ENCODE measurements at places on chromosomes 3 and 15. TPM values are rescaled to one million over a fixed set of nuclear protein-coding genes. Genes with fewer than 3 reads are reported as not detected.

DAPK2 gene
- total RNA-seq = 10.6 TPM

CLDN18 gene
- total RNA-seq = 7.3 TPM

DNA sequence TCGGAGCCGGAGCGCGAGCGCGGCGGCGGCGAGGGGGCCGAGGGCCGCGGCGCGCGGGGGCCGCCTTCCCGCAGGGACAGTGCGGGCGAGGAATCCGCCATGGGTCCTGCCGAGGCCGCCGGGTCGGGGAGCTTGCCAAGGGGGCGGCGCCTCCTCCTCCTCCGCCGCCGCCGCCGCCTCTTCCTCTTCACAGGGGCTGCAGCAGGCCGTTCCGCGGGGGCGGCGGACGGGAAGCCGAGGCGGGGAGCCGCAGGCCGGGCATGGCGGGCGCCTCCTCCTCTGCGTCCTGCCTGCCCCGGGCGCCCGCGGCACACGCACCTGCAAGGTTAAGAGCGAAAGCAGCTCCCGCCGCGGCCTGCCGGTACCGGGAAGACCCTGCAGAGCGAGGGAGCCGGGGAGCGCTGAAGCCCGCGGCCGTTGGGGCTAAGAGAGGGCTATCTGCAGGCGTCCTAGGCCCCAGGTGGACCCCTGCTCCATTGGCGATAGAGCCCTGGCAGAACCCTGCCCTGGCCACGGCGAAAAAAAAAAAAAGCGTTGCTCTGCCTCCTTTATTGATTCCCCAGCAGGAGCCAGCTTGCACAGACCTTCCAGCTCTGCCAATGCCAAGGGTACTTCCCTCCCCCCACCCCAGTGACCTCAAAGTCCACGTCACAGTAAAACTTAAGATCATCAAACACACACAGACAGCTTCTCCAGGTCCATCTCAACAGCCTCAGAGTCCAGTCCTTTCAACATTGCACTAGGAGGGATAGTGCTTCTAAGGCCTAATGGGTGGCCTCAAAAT is at the start of gene LYSMD2:
Gene LYSMD2 (minus strand): TSS at position 134 of the 784 bp plus-strand sequence. CDS start 33 bp downstream, at position 101.
- DNase-seq = no peak

- DNase-seq = no peak
Measured at GRCh38 chr3:103055021-103055520, 620.3 kb downstream of the ZPLD1 start.

DNA sequence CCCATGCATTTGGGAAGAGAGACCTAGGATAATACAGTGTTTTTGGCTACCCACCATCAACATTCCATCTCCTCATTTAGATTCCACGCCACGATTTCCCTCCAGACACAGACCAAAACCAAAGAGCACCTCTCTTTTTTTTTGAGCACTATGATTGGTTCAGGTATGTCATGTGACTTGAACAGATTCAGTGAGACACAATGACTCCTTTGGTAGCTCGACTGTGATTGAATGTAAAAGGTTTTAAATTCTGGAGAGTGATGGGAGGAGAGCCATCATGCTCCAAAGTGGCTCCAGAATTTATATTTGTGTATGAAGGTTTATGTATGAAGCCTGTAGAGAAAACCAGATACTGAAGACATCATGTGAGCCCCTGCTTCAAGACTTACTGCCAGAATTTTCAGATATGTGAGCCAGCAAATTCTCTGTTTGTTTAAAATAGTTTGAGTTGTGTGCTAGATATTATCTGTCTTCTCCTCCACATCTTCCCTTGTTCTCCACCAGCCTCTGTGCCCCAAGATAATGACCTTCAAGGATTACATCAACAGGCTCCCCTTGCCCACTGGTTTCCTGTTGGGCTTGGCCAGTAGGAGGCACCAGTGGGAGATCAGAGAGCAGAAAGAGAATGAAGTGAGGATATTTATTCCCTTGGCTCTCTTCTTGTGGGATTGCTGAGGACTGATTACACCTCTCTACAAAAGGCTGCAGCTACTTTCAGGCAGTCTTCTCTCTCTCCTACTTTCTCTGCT is 12.5 kb downstream of the MYD88 start:
- no peak for DNase-seq

GRCh38 chr3:32983124-32983523 is 31.7 kb downstream of the CCR4 start:
- DNase-seq = no peak

DNA sequence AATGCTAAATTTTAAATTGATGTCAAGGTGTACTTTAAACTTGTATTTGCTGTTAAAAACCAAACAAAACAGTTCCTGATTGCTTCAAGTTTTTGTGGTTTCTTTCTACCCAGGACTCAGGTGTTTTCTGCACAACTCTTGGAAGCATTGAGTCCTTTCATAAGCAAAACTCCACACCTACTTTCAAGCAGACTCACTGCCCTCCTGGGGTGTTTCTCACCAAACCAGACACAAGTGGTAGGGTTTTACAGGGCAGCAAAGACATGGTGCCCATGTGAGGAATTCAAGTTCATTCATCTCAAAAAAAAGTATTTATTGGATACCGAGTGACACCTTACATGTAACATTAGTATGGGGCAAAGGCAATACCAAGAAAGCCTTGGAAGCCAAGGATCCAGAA is 146.7 kb upstream of the BNIP2 start:
- no peak for DNase-seq

GRCh38 chr3:69121950-69122349 is 445 bp downstream of the LMOD3 start:
- DNase-seq = no peak

GRCh38 chr3:65641045-65641444 is 397.7 kb downstream of the MAGI1 start:
- no peak for DNase-seq

Measured in thoracic aorta (tissue), 2 donors.